ENCODE measurements at places on chromosomes 1 and 21. TPM values are rescaled to one million over a fixed set of nuclear protein-coding genes. Genes with fewer than 3 reads are reported as not detected.

DNA sequence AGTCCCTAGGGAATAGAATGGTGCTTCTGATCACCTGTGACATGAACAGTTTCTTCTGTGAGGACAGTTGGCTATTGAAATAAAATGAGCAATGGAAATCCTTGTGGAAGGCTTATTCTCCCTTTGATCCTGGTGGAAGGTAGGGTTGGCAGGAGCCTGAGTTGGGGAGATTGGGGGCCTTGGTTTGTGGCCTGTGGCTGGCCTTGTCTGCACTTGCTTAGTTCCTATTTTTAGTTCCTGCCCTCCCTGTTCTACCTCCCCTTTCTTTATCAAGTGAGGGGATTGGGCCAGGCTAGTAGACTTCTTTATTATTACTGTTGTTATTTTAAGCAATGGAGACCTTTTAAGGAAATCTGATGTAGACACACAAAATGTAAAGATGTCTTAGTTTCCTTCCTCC, 8.2 kb downstream of the DMRTB1 start:
- no peak for DNase-seq

- no peak for DNase-seq
Measured at GRCh38 chr1:244011271-244011670, 39.8 kb upstream of the ZBTB18 start.

- no peak for DNase-seq
Measured at GRCh38 chr21:33355355-33355754, 30.6 kb downstream of the IFNAR1 start.

DNA sequence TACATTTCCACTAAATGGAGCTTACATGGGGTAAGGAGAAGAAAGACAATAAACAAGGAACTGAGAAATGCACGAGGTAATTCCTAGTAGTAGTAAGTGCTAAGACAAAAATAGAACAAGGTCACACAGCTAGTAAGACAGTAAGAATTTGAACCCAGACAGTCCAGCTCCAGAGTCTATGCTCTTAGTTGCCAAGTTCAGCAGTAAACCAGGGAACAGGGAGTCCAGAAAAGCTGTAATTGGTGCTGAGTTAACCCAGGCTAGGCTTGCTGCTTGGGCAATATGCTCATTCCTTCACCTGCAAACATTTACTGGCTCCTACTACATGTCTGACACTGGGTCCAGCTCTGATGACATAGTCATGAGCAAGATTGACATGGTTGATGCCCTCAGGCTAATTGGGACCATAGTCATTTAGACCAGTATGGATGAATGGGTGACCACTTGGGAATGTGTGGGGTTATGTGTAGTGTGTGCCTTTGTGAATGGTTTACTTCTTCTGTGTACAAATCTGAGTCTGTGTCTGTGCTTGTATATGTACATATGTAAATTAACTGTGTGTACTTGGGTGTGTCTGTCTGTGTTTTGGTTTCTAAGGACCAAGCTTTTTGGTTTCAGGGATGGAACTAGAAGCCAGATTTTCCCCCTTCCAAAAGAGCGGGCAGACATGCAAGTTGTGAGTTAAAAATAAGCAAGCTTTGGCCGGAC, 2.0 kb downstream of the GPX7 start:
- no peak for DNase-seq

DNA sequence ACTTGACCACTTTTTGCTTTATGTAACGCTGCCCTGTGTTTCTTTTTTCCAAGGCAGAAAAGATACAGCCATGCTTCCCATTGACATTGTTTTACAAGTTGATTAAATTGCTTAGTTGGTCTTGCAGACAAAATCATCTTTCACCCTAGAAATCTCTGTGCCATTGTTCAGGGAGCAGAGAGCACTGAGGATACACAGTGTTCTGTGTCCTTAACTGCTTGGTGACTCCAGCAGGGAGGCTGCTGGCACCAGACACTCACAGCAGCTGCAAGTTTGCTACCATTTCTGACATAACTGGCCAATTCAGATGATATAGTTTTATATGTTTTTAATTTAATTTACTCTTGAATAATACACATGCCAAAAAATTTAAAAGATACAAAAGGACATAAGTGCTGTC, 118.7 kb downstream of the RGS2 start:
- DNase-seq: no peak

GRCh38 chr1:13583595-13583965, at the start of gene PDPN:
PDPN (plus strand) TSS chr1:13583832; CDS start chr1:13584034, 202 bp downstream.
- no peak for DNase-seq

DNA sequence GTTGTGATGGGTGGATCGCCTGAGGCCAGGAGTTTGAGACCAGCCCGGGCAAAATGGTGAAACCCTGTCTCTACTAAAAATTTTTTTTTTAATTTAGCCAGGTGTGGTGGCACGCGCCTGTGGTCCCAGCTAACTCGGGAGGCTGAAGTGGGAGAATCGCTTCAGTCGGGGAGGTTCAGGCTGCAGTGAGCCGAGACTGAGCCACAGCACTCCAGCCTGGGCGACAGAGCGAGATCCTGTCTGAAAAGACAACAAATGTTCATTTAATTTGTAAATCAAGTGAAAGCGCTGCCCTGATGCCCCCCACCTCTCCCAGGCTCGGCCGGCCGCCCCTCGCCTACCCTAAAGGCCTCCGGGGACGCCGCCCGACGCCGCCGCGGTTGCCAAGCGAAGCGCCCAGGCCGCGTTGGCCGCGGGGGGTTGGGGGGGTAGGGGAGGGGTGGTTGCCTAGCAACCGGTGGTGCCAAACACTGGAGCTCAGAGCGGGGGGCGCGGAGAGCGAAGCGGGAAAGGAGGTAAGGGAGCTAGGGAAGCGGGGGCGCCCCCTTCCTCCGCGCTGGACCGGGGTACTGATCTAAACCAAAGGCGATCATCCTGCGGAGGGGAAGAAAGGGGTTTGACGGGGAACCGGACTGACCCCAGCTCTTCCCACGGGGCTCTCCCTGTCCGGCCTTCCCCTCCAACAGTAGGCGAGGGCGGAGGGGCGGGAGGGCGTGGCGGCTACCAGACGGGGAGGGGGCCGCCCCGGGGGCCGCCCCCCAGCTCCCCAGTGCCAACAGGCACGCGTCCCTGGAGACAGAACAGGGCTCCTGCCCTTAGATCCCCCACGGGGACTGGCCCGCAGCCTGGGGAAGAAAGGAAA, at the start of gene TEKT2:
Gene TEKT2 (plus strand): TSS at position 460 of the 862 bp plus-strand sequence. CDS start 828 bp downstream, outside the sequence.
- peak; percentile 45 for DNase-seq

- DNase-seq: no peak
Measured at GRCh38 chr1:201311356-201312011, 28.2 kb downstream of the PKP1 start.

- DNase-seq: no peak
Measured at GRCh38 chr1:225882694-225883615, 775 bp upstream of the TMEM63A start.

DNA sequence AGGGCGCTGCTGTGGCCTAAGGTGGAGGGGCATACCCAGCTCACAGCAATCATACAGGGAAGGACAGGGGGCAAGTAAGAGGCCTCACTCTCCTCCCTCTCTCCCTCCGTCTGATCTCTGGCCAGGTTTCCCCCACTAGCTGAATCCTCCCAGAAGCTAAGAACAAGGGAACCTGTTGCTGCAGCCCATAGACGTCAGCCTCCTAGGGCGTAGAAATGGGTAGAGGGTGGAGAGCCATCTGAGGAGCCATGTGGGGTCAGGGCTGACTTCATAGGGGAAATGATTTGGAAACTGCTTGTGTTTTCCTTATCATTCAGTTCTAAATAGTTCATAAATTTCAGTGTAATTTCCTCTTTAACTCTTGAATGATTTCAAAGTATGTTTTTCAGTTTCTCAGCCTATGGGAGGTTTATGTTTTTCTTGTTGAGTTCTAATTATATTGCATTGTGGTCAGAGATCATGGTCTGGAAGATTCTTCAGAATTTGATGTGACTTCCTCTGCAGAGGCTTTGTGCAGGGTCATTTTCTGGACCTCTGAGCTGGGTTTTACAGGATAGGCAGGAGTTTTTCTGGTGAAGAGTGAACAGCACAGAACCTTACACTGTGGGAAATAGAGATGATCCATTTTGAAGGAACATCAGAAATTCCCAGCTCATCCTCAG, 2.3 kb upstream of the MOB3C start:
- no peak for DNase-seq

DNA sequence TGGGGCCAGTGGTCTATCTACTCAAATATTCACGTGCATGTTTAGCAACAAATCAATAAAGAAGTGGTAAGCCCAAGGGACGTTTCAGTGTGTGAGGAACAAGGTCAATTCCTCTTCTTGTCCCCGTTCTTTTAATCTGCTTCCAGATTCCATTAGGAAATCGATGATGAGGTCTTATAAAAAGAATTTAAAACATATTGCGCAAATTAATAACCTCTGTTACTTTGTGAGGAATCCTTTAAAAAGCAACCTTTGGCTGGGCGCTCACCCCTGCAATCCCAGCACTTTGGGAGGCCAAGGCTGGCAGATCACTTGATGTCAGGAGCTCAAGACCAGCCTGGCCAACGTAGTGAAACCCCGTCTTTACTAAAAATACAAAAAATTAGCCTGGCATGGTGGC, 113.0 kb upstream of the TMPRSS2 start:
- no peak for DNase-seq

GRCh38 chr1:241926141-241926540, 31.4 kb upstream of the BECN2 start:
- no peak for DNase-seq

DNA sequence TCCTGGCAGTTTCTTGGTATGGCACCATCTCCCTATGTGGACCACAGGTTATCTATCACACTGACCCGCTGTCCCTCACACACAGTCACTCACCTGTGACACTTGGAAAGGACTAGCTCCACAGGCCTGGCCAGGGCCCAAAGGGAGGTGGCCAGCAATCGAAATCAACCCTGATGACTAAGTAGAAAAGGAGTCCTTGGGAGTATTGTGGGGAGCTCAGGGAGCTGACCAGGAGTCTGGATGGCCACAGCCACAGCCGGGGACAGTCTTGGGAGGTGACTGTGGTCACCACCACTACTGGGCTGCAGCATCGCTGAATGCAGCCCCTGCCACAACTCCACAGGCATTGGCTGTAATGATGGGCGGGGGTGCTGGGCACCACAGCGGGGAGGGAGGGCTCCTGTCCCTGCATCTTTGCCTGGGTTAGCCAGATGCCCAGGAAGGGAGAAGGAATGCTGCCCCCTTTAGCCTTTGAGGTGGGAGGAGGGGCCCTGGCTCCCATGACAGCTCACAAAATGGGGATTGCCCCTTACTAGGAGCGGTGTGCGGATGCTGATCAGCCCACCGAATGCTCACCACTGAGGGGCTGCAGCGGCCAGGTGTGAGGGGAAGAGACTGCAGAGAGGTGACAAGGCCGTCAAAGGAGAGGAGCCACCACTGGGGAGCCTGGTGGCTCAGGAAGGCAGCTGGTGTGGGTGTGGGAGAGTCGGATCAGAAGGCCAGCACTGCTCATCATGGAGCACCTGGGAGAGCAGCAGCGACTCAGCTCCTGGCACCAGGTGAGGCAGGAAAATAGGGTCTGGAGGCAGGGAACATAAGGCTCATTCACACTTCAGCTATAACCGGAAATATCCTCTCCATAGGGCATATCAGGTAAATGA, 61.3 kb downstream of the H3-3A start:
- peak; percentile 33 for DNase-seq

DNA sequence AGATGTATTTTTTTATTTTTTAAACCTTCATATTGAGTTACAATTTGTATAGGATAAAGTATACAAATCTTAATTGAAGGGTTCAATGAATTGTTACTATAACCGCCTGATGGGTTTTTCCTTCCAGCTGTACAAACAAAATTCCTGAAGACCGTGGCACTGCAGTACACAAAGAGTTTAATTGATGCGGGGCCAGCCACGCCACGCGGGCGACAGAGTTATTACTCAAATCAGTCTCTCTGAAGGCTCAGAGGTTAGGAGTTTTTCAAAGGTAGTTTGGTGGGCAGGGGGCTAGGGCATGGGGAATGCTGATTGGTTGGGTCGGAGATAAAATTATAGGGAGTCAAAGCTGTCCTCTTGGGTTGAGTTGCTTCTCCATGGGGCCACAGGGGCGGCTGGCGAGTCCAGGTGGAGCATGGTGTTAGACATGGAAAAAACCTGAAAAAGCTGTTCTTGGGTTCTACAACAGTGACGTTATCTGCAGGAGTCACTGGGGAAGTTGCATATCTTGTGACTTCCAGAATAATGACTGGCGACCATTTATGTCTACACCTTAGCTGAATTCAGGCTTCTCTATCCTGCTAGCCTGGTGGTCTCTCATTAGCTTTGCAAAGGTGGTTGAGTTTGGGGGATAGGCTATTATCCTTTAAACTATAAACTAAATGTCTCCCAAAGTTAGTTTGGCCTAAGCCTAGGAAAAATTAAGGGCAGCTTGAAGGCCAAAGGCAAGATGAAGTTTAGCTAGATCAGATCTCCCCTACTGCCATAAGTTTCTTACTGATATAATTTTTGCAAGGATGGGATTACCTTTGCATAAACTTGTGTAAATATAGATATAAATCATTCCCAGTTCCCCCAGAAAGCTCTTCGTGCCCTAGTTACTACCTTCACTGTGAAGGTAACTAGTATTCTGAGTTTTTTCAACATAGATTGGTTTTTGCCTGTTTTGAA, 13.0 kb upstream of the TMEM9 start:
- no peak for DNase-seq

DNA sequence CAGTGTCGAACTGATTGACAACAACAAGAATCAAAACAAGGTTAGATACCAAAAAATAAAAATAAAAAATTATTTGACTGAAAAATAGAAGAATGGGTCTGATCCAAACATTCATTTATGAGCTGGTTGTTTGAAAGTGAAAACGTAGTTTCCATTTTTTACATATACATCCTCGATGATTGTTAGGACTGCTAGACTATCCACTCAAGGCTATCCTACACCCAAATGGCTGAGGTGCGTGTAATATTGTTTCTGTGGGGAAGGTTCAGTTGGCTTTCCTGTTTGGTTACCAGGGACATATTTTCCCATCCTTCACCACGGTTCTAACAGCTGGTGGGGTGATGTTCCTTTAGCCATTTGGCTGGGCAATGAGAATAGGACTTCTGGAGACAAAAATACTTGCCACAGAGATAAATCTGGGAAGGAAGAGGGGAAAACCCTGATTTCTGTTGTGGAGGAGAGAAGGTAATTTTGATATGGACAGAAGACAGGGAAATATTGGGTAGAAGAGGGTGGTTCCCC, 66.3 kb downstream of the MAP3K7CL start:
- no peak for DNase-seq

- DNase-seq: no peak
Measured at GRCh38 chr1:25864434-25864833, 5.2 kb upstream of the AUNIP start.

GRCh38 chr1:155960081-155960745, 18.1 kb downstream of the ARHGEF2 start:
- DNase-seq: no peak

- no peak for DNase-seq
Measured at GRCh38 chr1:35555601-35556477, 1.4 kb downstream of the KIAA0319L start.

C1orf115 gene
- total RNA-seq: 0.28 TPM

PGLYRP3 gene
- total RNA-seq: not detected

NBPF8 gene
- total RNA-seq: 31.7 TPM

ZSWIM5 gene
- total RNA-seq: 1.9 TPM

LCE1A gene
- not detected for total RNA-seq

OR6K3 gene
- total RNA-seq: not detected

DISP3 gene
- 0.60 TPM for total RNA-seq

IQGAP3 gene
- total RNA-seq: 30.3 TPM

GJA5 gene
- not detected for total RNA-seq

LEMD1 gene
- total RNA-seq: 1.1 TPM

IGFN1 gene
- not detected for total RNA-seq

GNG4 gene
- not detected for total RNA-seq

FCN3 gene
- total RNA-seq: not detected

RIMS3 gene
- 6.9 TPM for total RNA-seq

PRDM16 gene
- total RNA-seq: not detected
